ENCODE measurements at places on chromosomes 5 and 9.

- DNase-seq: no peak
These were observed 506.9 kb downstream of the ZNF608 start for GRCh38 chr5:124239572-124239971.

DNA sequence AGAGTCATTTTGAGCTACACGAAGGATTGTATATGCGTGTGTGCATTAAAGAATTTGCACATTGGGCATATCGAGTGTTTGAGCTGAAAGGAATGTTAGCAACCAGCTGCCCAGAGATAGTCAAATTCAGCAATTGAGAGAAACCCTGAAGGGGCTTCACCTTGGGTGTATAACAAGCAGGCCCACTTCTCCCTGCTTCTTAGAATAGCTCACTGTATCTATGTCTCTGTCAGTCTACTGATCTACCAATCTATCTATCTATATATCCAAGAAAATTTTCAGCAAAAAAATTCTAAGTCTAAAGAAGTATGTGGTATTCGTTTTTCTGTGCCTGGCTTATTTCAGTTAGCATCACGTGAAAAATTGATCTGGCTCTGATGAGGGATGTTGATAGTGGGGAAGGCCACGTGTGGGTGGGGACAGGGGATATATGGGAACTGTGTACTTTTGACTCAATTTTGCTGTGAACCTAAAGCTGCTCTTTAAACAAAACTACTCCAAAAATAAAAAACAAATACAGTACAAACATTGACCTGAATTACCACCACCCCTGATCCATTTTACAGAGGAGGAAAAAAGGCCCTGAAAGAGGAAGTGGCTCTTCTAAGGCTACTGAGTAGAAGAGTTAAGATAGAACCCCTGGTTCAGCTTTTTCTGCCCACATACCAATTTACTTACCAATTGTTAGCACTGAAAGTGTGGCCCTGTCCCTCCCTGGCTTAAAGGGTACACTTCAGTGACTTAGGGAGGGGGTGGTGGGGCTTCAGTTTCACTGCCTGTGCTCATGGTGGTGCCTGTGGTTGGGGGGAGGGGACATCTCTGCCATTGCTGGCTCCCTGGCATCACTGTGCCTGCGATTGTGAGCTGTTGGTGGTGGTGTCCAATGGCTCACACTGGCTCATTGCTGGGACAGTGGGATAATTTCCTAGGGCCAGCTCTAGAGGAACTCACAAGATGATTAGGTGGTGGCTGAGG, 141.8 kb downstream of the DOCK2 start:
- no peak for DNase-seq

DNA sequence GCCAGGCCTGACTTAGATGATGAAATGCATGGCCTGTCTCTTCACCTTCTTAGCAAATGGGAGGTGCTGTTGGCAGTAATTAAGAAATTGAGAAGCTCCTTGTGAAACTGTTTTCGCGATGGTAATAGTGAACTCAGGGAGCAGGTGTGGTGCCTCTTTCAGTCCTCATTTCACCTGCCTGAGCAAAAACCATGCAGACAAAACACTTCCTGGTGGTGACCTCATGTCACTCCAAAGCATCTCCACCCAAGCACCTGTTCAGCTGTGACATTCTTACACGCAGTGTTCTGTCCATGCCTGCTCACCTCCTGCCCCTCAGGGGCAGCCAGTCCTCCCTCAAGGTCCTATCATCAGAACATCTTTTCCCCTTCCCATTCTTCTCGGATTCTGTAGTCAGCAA, 146.5 kb downstream of the CD180 start:
- no peak for DNase-seq

- DNase-seq: no peak
These were observed 31.7 kb upstream of the MEIKIN start for GRCh38 chr5:131977212-131977604.

DNA sequence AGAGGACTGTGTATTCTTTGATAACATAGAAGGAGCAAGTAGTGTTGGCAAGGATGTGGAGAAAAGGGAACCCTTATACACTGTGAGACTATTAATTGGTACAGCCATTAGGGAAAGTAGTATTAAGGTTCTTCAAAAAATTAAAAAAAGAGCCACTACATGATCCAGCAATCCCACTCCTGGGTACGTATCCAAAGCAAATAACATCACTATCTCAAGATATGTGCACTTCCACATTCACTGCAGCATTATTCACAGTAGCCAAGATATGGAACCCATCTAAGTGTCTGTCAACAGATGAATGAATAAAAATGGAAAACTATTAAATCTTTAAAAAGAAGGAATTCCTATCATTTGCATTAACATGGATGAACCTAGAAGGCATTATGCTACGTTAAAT, 693.2 kb upstream of the RIOK2 start:
- DNase-seq: no peak

DNA sequence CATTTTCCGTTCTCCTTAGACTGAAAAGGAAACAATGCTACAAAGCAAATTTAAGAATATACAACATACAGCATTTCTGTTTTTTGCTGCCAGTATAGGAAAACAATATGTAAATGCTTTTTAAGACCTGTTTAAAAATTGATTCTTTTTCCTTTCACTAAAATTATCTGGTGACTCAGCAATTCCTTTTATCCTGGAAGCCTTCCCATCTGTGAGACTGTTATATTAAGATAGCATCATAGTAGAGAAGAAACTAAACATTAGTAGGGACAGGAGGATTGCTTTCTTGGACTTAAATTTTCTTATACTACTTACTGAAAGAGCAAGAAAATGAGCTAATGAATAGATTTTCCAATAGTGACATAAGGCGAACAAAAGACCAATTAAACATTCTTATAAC, 30.0 kb upstream of the GPR21 start:
- DNase-seq: no peak

DNA sequence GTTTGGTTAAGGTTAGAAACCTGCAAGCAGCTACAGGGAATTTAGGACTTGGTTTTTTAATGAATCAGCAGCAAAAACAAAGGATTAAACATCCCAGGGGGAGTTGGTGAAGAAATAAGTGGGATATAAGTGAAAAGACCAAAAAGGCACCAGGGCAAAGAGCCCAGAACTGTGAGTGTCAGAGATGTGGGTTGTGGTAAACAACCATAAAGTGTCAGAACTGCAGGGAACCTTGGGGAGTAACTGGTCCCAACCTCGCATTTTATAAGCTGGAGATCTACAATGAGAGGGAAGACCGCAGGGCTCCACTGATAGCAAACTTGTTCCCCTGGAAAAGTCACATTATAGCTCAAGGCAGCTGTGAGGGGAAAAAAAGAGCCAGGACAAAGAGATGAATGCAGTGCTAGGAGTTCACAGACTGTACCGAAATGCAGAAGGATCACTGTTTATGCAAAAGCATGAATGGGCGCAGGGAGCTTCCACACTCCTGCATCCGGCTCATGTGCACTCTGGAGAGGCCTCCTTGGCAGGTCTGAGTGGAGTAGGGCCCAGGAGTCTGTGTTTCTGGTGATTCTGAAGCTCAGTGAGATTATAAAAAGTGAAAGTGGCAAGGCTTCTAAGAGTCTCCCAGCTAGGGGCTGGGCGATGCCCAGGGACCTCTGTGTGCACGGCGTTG, 156.3 kb downstream of the GOLPH3 start:
- DNase-seq: no peak

DNA sequence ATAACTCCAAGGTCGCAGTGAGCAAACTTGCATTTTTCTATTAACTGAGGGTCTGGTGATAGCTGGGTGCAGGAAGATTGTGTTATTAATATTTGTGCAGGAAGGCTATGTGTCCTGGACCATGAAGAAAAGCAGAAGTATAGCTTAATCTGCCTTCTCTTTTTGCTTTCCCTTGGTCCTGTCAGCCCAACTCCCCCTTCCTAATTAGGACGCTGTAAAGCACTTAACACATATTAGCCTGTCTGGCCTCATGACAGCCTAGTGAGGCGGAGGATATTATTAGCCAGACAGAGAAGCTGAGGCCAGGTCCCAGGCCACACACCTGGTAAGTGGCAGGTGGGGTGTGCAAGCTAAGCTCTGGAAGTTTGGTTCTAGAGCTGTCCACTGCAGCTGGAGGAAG, 29.5 kb downstream of the SLC46A2 start:
- DNase-seq: no peak

DNA sequence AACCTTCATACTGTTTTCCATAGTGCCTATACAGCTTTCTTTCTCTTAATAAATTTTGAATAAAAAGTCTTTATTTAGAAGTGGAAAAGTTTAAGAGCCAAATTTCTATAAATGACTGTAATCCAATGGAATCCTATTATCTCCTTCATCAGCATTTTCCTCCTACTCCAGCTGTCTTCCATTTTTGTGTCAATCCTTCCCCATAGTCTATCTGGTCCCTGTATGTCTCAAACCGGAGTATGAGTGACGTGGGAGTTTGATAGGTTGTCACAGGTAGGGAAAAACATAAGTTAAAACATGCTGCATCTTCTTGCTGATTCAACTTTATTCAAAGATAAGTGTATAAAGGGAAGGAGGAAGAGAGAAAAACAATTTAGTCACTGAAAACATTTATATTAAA, 70.4 kb downstream of the ADAMTS6 start:
- no peak for DNase-seq

Measured in pons (tissue), 1 donor.